ENCODE measurements at places on chromosomes 3 and 15.

GRCh38 chr3:33826688-33827087, 28.3 kb downstream of the PDCD6IP start:
- DNase-seq: no peak

- no peak for DNase-seq
These were observed 24.1 kb upstream of the ARHGEF3 start for GRCh38 chr3:56825567-56826438.

DNA sequence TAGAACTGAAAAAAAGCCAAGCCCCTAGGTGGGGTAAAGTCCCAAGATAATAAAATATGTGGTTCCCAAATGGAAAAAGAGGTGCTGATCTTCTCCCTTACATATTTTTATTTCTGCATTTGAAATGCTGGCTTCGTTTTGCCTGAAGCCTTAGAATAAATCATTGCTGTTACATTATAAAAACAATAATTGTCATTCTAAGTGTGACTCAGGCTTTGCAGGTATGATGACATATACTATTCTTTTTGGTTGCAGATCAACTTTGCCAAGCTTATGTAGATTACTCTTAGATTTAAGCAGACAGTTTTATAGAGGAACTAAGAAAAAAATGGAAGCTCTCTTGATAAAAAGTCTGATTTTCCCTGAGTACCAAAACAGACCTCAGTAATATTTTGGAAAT, 7.5 kb downstream of the IDH3A start:
- no peak for DNase-seq

GRCh38 chr3:109070211-109070610, 47.7 kb downstream of the MORC1 start:
- DNase-seq: no peak

DNA sequence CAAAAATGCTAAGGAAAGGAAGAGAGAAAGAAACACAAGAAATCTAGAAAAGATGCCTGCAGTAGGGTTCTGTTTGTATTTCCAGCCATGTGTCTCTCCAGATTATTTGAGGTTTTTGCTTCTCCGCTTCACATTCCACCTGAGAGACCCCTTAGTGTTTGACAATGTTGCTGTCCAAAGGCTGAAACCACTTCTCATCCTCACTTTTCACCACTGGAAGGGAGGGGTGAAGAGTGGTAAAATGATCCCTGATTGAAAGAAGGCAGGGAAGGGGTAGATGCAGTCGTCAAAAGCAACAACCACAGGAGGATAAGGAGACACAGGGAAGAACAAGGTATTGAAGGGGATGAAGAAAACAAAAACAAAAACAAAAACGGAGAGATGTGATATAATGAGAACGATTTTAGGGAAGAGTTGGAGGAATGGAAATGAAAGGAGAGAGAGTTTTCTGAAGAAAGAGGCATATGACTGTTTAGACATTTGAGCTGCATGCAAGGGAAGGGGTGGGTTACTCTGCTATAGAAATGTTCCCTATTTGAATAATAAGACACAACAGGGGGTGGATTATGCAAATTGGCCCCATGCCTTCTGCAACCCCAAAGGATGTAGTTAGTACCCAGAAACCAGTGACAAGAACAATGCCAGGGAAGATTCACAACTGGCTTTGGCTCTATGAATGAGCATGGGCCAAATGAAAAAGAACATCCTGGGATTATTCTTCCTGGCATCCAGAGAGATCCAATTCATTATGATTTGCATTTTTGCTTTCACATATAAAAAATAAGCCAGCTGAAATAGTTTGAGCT, 235.9 kb downstream of the GAP43 start:
- DNase-seq: peak; percentile 6

DNA sequence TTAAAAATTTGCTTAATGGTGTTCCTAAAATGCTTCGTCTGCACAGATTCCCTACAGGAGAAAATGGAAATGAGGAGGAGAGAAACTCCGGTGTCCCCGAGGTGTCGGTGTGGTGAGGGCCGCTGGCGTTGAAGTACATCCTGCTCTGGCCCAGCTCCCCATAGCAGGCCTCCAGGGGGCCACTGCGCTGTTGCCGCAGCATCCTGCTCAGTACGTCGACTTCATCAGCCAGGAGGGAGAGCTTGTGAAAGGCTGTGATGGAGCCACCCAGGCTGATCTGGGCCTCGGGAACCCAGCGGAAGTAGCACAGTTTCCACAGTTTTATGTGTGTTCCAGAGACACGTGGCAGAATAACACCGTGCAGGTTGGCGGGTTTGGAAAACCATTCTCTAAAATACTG, 37.8 kb downstream of the FAN1 start:
- no peak for DNase-seq

DNA sequence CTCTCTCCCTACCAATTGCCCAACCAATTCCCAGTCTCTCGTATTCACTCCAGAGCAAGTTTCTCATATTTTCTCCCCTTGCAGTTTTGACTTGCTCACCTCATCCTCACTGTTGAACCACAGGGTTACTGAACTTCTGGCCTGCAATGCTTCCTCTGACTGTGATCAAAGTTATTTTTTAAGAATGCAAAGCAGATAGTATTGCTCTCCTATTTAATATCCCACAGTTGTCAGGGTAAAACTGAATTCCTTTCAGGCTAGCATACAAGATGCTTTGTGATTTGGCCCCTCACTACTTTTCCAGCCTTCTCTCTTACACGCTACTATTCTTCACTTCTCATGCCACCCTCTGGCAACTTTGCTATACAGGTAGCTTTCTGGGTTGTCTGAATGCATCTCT, 80.9 kb downstream of the LRRFIP2 start:
- DNase-seq: no peak

GRCh38 chr3:195549931-195550519, 6.9 kb upstream of the PPP1R2 start:
- peak; percentile 36 for DNase-seq

GRCh38 chr3:46283881-46284450, 41.7 kb downstream of the CCR3 start:
- DNase-seq: no peak

GRCh38 chr3:123330441-123330991, 118.4 kb downstream of the ADCY5 start:
- no peak for DNase-seq

GRCh38 chr15:76994971-76995945, at the start of gene PSTPIP1:
TSS of gene PSTPIP1 (plus strand) at chr15:76995126. CDS start at chr15:76995574, 448 bp downstream.
- peak; percentile 72 for DNase-seq

DNA sequence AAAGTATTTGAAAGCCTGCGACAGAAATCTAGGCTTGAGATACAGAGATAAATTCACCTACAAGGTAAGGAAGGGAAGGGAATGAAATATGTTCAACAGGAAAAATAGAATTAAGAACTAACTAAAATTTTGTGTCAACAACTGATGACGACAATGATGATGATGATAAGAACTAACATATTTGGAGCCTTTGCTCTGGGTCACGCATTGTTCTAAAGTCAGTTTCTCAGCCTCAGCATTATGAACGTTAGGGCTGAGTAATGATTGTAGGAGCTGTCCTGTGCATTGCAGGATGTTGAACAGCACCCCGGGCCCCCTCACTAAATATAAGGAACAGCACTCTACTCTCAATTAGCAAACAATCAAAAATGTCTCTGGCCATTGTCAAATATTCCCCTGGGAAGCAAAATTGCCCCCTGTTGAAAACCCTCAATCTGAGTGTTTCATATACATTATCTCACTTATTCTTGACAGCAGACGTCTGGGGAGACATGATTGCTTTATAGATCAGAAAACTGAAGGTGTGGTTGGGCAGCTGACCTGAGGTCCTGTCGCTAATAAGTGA, 88.5 kb downstream of the ERC2 start:
- no peak for DNase-seq

- DNase-seq: no peak
These were observed 7.4 kb downstream of the A4GNT start for GRCh38 chr3:138124706-138125355.

- DNase-seq: no peak
These were observed 32.6 kb downstream of the AVEN start for GRCh38 chr15:34006381-34006780.

- no peak for DNase-seq
These were observed 188.5 kb downstream of the FAM43A start for GRCh38 chr3:194874206-194874605.
